ENCODE measurements at places on chromosomes 3 and 15.
A peak's percentile ranks its signal among the peaks of the same experiment; 100 is the strongest.

- no peak for DNase-seq
Measured at GRCh38 chr3:148816981-148817525, 10.6 kb upstream of the CPB1 start.

- DNase-seq = no peak
Measured at GRCh38 chr3:159635047-159635641, 353.5 kb upstream of the IL12A start.

DNA sequence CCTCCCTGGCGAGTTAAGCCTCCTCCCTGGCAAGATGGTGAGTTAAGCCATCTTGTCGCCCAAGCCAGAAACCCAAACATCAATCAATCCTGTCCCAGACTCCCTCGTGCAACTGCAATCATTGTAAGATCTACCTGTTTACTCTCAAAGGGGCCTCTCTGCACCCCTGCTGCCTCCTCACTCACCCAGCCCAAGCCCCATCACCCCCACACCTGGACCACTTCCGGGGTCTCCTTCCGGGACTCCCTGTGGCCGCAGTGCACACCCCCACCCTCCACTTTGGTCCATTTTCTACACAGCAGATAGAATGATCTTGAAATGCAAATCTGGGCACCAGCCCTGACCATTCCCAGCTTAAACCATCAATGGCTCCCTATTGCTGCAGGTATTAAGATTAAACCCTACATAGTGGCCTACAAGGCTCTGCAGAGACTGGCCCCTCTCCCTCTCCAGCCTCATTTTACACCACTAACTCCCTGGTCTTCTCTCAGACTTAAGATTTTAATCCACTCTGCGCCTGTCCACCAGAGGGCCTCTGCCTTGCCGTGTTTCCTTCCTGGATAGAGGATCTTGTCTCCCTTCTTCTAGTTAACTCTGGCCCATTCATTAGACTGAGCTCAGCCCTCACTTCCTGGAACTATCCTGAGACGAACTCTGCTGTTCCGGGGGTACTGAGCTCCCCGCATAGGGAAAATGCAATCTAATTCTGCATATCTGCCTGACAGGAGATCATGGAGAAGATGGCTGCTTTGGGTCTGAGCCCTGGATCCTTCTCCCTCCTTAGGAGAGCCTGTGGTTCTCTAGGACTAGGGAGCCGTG lies 41.9 kb upstream of the SLC6A1 start:
- DNase-seq = no peak

DNA sequence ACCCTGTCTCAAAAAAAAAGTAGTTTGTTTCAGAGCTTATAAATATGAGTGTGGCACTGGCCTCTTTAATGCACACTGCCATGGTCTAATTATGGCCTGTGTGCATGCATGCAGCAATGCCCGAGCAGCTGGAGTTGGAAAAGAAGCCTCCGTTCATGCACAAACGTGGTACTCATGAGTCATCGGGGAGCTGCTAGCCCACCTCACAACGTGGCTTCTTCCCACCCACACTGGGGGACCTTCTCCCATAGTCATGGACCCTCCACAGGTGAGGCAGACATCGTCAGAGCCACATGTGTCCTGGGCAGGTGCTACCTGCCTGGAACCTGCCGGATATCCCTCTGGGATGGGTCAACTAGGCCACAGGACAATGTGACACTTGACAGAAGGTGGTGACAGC lies 66.7 kb downstream of the ATP10A start:
- DNase-seq = no peak

- peak; percentile 23 for DNase-seq
Measured at GRCh38 chr3:163016251-163016650, 1519.6 kb downstream of the OTOL1 start.

DNA sequence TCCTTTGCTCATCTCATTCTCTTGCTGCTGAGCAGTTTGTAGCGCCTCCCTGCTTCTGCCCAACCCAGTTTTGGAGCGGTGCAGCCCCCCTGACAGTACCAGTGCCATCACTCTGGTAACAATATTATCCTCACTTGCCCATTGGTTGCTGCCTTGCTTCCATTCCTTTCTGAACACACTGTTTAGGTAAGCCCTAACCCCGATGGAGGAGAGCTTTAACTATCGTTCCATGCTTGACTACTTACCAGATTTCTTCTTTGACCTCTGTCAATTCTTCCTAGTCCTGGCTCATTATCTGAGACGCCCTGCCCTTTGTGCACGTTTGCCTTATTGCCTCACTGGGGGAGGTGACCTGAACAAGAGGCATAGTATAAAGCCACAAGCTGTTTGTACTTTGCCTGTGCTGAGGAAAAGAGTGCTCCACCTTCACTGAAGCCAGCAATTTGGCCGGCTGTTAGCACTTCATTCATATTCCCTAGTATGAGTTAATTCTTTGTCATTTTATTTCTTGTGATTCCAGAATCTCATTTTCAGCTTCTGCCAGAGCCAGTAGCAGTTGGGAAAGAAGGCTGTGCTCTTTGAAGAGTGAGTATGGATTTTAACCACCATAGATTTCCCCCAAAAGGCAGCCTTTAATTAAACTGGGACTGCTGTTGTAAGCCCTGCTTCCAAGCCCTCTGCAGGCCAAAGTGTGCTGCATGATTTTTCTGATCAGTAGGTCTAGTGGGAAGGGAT lies 11.9 kb downstream of the ABHD6 start:
- no peak for DNase-seq

- no peak for DNase-seq
Measured at GRCh38 chr3:106332884-106333283, 464.1 kb upstream of the CBLB start.

All from retinal pigment epithelial cell (primary cell).